ENCODE measurements at places on chromosomes 3 and 15.

DNA sequence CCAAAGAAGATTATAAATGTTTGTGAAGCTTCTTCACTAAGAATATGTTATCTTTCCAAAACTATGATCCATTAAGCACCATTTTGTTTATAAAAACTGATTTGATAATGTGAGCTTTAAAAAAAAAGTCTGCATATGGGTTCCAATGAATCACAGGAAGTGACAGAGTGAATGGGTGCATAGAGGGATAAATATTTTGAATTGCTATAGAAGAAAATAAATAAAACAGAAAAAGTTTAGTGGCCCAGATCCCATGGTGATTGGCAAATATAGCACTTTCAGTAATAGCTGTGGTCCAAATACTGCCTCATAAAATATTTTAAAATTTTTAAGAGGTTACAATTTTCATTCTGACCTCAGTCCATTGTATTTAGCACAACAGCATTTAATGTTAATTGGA, 19.2 kb downstream of the CPA3 start:
- no peak for DNase-seq

GRCh38 chr3:37228749-37229148, 54.4 kb upstream of the LRRFIP2 start:
- DNase-seq = no peak

GRCh38 chr3:113079218-113079961, 88.6 kb downstream of the GTPBP8 start:
- DNase-seq = no peak

GRCh38 chr3:127970966-127971592, 56.0 kb downstream of the KBTBD12 start:
- peak; percentile 27 for DNase-seq

DNA sequence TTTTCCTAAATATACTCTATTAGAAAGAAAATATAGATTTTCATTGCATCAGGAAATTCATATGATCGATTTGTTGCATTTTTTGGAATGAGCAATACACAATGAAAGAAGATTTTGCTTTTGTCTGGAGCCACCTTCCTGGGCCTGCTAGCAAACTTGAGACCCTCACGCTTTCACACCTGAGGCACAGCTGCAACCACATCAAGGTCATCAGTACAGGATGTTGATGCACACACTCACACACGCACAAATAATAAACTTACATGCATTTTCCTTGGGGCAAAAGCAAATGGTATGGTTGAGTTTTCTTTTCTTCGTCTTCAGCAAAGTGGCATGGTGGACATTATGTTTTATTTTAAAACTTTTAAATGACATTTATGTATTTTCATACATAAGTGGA, 64.8 kb upstream of the SATB1 start:
- no peak for DNase-seq

DNA sequence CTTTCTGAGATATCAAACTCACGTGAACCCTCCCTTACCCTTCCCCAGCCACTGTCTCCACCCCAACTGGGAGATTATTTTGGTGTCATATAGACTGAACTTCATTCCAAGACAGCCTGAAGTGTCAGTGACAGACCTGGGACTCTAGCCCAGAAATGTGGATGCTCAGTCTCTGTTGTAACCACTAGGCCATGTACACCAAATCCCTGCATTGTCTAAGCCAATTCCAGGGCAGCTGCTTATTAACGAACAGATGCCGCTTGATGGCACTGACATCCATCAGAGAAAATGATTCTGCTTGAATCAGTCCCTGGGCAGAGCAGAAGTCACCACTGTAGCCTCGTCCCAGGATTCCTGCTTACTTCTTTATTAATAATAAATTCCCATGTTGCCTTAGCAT, 305.5 kb downstream of the GRM7 start:
- DNase-seq = no peak

GRCh38 chr3:131807822-131808221, 227.0 kb downstream of the CPNE4 start:
- no peak for DNase-seq

DNA sequence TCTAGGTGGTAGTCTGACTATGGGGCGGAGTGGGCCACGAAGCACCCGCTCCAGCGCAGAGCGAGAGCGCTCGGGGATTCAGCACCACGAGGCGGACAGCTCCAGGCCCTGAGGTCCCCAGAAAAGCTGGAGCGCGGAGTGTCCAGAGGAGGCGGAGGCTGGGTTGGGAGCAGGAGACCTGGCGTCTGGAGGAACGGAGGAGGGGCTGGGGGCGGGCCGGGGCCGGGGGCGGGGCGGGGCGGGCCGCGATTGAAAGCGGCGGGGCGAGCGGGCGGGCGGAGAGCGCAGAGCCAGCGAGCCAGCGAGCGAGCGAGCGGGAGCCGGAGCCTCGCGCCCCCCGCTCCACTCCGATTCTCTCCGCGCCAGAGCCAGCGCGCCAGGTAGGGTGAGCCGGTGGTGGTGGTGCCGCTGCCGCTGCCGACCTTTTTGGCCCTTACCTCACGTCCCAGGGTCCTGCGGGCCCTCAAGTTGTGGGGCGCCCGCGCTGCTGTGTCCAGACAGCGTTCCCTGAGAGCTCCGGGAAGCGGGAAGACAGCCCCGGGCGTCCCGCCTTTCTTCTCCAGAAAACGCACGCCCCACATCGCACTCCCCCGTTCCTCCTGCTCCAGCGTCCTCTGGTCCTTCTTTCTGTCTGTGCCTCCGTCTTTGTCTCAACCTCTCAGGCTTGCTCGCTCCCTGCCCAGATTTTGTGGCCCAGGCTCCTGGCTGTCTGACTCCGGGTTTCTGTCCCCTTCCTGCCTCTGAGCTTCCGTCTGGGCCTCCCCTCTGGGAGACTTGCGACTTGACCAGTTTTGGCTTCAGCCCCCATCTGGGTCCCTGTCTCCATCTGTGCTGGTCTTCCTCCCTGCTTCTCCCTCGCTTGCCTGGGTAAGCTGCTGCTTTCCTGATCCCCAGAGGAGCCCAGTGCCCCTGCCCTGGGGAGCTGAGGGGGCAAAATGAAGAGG, at the start of gene GRM2:
TSS of gene GRM2 (plus strand) at position 281 of the 944 bp plus-strand sequence. CDS start 1,916 bp downstream, outside the sequence.
- DNase-seq = peak; percentile 58

- no peak for DNase-seq
Observed at GRCh38 chr15:76932135-76932966, 802 bp downstream of the RCN2 start.

- DNase-seq = no peak
Observed at GRCh38 chr3:46183330-46183729, 24.8 kb downstream of the CCR1 start.

GRCh38 chr3:116601206-116601605, 108.4 kb upstream of the TUSC7 start:
- DNase-seq = no peak

GRCh38 chr3:130656627-130657026, 90.0 kb downstream of the PIK3R4 start:
- no peak for DNase-seq

GRCh38 chr3:187025656-187026316, 95.5 kb downstream of the ST6GAL1 start:
- DNase-seq = no peak

- DNase-seq = peak; percentile 9
Observed at GRCh38 chr3:129413687-129414506, 14.5 kb downstream of the EFCAB12 start.

GRCh38 chr15:67242708-67243111, 11.8 kb downstream of the AAGAB start:
- no peak for DNase-seq

GRCh38 chr3:179376474-179376873, 29.0 kb downstream of the MFN1 start:
- no peak for DNase-seq

- DNase-seq = no peak
Observed at GRCh38 chr3:42518800-42519567, 16.5 kb downstream of the VIPR1 start.

DNA sequence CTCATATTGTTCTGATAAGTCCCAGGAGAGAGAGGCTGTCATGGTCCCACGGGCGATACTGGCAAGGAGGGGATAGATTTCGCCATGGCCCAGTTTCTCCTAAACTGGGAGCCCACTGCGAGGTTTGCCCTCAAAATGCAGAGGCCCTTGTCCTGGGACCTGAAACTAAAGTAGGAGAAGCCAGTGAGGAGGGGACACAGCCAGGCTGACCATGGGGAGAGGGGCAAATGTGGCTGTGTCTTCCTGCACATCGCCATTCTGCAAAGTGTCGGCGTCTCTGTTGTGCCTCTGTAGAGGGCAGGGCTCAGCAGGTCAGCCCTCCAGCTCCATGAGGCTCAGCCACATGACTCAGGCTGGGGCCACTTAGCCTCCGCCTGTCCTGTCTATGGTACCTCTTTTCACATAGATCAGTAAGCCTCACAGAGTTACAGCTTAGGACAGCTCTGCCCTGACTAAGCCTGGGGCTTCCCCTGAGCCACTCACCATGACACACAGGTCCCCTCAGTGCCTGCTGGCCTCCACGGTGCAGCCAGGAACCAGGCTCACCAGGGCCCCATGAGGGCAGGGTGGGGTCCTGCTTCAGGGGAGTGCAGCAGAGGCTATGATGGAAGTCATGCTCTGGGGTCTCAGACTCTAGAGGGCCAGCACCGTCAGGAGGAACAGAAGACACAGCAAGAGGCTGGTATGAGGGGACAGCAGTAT, 28.6 kb upstream of the PLXNA1 start:
- peak; percentile 14 for DNase-seq

- DNase-seq = no peak
Observed at GRCh38 chr3:50455161-50456018, 48.0 kb downstream of the CACNA2D2 start.

GRCh38 chr15:77738038-77738370, 105.3 kb upstream of the LINGO1 start:
- DNase-seq = no peak

- no peak for DNase-seq
Observed at GRCh38 chr3:64445109-64445943, 220.1 kb upstream of the PRICKLE2 start.

- no peak for DNase-seq
Observed at GRCh38 chr15:60982249-60982910, 246.7 kb downstream of the RORA start.

GRCh38 chr3:71650372-71650771, 66.8 kb upstream of the FOXP1 start:
- no peak for DNase-seq

GRCh38 chr3:100578646-100579045, 30.8 kb upstream of the ADGRG7 start:
- no peak for DNase-seq

- no peak for DNase-seq
Observed at GRCh38 chr3:112643621-112644240, 2.8 kb upstream of the CCDC80 start.

DNA sequence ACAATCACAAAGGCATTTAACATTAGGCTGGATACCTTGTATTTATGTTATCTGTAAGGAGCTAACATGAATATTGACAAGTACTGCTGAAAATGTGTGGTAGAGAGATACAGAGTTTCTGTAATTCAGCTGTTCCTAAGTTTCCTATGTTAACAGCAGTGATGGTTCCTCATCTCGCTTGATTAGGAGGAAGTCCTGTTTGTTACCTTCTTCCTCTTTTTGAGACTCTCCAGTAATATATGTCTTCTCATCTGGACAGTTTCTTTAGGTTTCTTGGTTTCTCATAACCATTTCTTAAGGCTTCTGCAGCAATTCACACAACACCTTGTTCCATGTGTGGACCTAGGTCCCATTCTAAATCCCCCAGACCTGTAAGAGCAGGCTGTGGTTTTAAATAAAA, 11.4 kb upstream of the PEX5L start:
- no peak for DNase-seq

DNA sequence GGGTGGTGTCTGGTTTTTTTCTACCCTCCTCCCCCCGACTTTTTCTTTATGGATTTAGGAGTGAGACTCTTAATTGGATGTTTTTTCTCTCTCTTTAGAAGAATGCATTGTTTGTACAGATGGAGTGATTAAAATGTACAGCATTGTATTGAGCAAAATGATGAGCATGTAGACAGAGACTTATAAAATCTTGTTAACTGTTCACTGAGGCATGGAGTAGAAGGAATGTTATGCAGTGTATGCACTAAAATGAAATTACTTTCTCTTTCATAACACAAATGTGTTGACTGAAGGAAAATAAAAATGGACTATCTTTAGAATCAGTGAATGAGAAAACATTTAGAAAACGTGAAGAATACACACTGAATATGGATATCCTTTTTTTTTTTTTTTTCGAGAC, 39.8 kb downstream of the ZFAND6 start:
- no peak for DNase-seq

DNA sequence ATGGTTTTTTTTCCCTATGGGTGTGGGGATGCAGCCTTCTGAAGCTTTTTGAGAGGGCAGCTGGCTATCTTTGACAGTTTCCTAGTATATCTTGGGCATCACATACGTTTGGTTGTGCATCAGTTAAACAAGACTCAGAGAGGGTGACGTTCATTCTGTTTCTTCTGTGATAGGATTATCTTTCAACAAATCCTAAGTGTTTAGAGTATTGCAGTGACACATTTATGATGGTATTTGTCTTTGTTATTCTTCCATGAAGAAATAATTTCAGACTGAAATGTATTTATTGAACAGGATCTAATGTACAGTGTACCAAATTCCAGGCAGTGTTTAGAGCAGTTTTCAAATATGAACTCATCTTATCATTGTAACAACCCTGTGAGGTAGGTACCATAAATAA, 114.4 kb downstream of the PLCL2 start:
- no peak for DNase-seq

DNA sequence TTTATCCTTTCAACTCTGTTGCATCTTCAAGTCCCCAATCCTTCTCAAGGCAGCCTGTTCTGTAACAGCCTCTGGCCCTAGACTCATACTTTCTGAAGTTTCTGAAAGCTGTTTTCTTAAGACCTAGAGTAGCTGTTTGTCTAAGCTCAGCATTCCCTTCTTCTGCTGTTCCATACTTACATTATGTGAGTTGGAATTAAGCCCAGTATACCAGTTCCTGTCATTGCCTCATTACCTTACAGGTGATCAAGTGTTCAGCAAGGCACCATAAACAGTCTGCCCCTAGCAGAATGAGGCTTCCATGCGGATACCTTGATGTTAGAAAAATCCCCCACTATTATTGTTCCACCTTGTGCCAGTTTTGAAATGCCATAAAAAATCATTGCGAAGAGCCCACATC, 180.6 kb downstream of the PLCL2 start:
- no peak for DNase-seq

- peak; percentile 2 for DNase-seq
Observed at GRCh38 chr3:39101022-39101689, 6.3 kb downstream of the GORASP1 start.

DNA sequence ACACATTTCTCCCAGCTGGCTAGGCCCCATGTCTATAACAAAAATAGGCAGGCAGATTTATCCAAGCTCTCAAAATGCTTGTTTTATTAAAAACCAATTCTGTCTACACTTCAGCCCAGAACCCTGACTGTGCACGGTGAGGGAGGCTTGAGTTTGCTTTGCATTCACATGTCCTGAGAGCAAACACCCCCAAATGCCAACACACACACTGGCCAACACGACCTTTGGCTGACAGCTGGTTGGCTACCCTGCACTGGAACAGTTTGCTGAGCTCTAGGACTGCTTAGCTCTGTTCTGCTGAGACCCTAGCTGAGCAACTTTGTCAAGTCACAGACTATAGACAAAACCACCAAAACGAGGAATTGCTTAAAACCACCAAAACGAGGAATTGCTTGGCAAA, 3.6 kb downstream of the STIMATE start:
- DNase-seq = no peak

GRCh38 chr3:190807719-190808375, 54.6 kb downstream of the GMNC start:
- no peak for DNase-seq

Measured in T1000 (cell line).